ENCODE measurements at places on chromosomes 1 and 21.

DNA sequence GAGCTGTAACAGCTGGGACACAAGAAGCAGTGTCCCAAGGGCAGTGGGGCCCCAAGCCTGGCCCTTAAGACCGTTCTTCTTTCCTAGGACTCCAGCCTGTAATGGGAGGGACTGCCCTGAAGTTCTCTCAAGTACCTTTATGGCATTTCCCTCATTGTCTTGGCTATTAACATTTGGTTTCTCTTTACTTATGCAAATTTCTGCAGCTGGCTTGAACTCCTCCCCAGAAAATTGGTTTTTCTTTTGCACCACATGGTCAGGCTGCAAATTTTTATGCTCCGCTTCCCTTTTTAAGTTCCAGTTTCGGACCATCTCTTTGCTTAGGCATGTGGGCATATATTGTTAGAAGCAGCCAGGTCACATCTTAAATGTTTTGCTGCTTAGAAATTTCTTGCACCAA lies 3.1 kb upstream of the MROH9 start:
- no peak for DNase-seq

GRCh38 chr1:87292684-87293493 lies 35.8 kb upstream of the LMO4 start:
- DNase-seq, result no peak

GRCh38 chr1:98323388-98323787 lies 338.1 kb upstream of the SNX7 start:
- DNase-seq, result no peak

- DNase-seq, result no peak
Observed at GRCh38 chr1:43957407-43958040, 10.8 kb downstream of the IPO13 start.

GRCh38 chr1:27789540-27790041 lies 16.6 kb downstream of the STX12 start:
- DNase-seq, result no peak

DNA sequence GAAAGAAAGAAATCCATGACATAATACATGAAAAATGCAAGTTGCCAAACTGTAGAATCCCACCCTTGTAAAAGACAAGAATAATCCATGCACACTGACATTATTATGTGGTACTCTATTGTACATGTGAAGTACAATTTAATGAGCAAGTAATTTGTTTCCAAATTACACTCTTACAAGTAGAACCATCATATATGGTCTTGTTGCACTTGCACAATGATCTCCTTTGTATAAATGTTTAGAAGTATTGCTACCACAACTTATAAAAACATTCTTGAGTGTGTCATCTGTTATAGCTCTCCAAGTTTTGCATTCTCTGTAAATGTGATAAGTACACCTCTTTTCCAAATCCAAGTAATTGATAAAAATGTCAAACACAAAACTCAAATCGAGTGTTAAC lies 29.1 kb upstream of the ZNF281 start:
- DNase-seq, result no peak

GRCh38 chr1:50481142-50481736 lies 58.0 kb upstream of the DMRTA2 start:
- no peak for DNase-seq

DNA sequence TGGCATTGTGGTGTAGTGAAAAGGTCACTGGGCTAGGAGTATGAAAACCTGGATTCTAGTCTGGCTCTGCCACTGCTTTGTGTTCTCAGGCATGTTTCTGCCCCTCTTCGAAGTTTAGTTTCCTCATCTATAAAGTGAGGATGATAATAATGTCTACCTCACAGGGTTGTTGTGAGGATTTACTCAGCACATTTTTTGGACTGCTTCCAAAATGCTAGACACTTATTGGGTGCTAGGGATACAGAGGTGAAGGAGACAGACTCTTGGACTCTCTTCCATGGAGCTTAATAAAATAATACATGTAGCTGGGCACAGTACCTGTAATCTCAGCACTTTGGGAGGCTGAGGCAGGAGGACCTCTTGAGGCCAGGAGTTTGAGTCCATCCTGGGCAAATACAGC lies 3.6 kb downstream of the KIF2C start:
- no peak for DNase-seq

GRCh38 chr1:14474856-14475255 lies 123.6 kb upstream of the KAZN start:
- DNase-seq, result no peak

DNA sequence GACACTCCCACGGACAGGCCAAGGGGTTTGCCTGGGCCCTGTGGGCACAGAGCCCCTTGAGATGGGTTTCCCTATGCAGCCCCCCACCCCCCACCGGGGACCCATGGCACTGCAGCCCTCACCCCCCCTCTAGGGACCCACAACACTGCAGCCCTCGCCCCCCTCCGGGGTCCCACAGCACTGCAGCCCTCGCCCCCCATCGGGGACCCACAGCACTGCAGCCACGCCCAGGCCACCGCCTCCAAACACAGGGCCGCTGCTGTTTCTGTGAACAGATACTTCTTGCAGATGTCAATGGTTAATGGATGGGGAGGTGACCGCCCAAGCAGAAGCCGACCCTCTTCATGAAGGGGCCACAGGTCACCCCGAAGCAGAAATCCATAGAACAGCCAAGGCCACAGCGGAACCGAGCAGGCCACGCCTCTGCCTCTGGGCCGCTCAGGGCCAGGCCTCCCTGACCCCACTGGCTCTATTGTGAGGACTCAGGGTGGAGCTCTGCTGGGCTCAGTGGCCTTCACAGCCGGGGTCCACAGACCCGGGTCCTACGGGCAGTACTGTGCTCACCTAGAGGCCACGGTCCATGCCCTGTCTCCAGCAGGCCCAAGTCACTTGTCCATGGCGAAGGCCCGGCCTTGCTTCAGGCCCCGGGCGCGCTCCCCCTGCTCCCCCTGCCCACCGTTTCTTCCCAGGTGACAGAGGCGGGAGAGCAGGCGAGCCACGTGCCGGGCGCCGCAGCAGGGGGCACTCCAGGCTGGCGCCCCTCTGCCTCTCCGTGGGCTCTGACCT lies 4.1 kb upstream of the POFUT2 start:
- DNase-seq, result peak; percentile 60

- no peak for DNase-seq
Observed at GRCh38 chr1:37634244-37634991, at the start of gene RSPO1. TSS of gene RSPO1 (minus strand) at chr1:37634892. CDS start at chr1:37629661, 5,231 bp downstream.

DNA sequence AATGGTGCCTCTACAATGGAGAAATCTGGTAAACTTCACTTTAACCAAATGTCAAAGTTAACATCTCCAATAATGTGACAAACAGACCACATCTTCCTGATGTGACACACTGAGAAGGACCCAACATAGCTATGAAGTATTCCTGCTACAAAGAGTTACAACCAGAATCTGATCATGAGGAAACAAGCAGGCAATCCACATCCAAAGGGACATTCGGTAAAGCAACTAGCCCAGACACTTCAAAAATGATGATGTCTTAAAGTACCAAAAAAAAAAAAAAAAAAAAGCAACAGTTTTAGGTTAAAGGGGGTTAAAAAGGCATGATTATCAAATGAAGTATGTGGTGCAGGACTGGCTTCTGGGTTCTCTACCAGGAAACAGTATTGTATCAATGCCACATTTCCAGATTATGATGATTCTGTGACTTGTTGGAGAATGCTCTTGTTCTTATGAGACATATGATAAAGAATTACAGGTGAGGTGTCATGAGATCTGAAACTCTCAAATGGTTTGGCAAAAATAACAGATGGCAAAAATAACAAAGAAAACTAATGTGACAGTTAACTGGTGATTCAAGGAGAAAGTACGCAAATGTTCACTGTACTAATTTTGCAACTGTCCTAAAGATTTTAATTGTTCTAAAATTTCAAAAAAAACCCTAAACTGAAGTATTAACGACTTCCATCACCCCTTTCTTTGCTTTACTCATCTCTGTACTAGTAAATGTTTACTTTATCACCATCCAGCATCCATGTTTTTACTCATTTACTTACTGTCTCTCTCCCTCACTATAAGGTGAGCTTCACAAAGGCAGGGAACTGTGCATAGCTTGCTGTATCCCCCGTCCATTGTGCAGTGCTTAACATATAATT lies 2.8 kb downstream of the CD58 start:
- no peak for DNase-seq

DNA sequence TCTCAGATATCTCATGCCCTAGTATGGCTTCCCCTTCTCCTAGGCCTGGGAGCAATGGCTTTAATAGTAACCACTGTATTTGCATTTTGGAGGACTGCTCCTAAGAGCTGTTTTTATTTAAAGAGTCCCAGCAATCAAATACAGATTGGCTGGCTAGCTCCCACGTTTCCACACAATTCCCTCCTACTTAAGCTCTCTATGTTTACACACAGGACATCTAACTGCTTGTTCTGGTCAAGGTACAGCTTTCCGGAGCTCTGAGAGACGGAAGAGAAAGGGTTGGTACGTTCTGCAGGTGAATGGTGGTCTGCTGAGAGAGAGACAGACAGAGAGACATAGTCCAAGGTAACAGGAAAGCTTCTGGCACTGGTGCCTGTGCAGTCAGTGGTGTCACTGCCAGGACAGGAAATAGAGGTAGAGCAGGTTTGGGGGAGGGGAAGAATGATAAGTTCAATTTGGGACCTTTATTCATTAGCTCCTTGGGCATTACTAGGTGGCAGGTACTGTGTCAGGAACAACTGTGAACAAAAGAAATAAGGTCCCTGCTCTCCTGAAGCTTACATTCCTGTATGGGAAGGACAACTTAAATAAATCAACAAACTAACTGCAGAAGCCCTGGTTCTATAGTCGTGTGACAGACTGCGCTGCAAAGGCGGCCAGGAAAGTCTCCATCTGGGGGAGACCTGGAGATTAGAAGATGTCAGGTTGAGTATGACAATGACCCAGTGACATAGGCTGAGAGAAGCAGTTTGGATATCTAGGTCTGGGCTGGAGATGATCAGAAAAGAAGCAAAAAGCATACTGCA lies 1.2 kb upstream of the SLC25A33 start:
- DNase-seq, result no peak

- no peak for DNase-seq
Observed at GRCh38 chr1:23699280-23700179, 7.9 kb downstream of the RPL11 start.

GRCh38 chr21:22244516-22244915 lies 1246.3 kb downstream of the NCAM2 start:
- DNase-seq, result no peak

DNA sequence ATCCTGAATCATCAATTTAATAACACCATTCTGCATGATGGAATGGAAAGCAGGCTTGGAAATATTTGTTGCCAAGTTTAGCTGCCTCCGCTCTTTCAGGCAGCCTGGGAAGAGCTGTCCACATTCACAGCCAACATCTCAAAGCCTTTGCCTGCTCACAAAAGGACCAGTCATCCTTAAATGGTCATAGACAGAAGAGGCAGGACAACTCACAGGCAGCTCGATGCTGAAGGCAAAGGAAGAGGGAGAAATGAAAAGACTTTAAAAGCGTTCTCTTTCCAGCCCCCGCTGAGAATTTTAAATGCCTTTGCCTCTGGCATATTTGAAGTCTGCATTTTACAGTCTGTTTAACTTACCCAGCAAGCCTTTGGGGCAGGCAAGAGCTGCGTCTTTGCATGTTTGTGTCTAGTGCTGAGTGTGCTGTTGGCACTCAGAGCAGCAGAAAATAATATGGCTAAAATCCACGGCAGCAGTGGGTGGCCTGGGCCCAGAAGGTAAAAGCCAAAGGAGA lies 68.9 kb downstream of the NMNAT2 start:
- DNase-seq, result no peak

All from Right ventricle myocardium inferior (tissue), 1 donor.